ENCODE measurements at places on chromosomes 6 and 20.

- no peaks in the 10 kb centered on the region for H3K36me3 ChIP-seq
- H3K27ac ChIP-seq: no peak overlapping the region
- H3K27me3 ChIP-seq: no peaks in the 10 kb centered on the region
- DNase-seq: no peak
- H3K4me1 ChIP-seq: peaks cover 4% of the 10 kb centered on the region
- H3K4me3 ChIP-seq: no peak overlapping the region
These were observed 494.7 kb downstream of the CD83 start for GRCh38 chr6:14612016-14612980.

GRCh38 chr6:33672808-33673207, 38.7 kb downstream of the UQCC2 start:
- no peaks in the 10 kb centered on the region for H3K36me3 ChIP-seq
- H3K27me3 ChIP-seq: no peaks in the 10 kb centered on the region
- H3K4me1 ChIP-seq: no peaks in the 10 kb centered on the region

DNA sequence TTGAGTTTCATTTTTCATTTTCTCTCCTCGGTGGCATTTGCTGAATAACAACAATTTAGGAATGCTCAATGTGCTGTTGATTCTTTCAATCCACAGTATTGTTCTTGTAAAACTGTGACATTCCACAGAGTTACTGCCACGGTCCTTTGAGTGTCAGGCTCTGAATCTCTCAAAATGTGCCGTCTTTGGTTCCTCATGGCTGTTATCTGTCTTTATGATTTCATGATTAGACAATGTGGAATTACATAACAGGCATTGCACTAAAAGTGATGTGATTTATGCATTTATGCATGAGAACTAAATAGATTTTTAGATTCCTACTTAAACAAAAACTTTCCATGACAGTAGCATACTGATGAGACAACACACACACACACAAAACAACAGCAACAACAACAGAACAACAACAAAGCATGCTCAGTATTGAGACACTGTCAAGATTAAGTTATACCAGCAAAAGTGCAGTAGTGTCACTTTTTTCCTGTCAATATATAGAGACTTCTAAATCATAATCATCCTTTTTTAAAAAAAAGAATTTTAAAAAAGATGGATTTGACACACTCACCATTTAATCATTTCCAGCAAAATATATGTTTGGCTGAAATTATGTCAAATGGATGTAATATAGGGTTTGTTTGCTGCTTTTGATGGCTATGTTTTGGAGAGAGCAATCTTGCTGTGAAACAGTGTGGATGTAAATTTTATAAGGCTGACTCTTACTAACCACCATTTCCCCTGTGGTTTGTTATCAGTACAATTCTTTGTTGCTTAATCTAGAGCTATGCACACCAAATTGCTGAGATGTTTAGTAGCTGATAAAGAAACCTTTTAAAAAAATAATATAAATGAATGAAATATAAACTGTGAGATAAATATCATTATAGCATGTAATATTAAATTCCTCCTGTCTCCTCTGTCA, 88.1 kb downstream of the SNAP25 start:
- H3K4me1 ChIP-seq: no peaks in the 10 kb centered on the region
- H3K4me3 ChIP-seq: no peak overlapping the region
- H3K27me3 ChIP-seq: no peaks in the 10 kb centered on the region
- H3K36me3 ChIP-seq: no peaks in the 10 kb centered on the region

DNA sequence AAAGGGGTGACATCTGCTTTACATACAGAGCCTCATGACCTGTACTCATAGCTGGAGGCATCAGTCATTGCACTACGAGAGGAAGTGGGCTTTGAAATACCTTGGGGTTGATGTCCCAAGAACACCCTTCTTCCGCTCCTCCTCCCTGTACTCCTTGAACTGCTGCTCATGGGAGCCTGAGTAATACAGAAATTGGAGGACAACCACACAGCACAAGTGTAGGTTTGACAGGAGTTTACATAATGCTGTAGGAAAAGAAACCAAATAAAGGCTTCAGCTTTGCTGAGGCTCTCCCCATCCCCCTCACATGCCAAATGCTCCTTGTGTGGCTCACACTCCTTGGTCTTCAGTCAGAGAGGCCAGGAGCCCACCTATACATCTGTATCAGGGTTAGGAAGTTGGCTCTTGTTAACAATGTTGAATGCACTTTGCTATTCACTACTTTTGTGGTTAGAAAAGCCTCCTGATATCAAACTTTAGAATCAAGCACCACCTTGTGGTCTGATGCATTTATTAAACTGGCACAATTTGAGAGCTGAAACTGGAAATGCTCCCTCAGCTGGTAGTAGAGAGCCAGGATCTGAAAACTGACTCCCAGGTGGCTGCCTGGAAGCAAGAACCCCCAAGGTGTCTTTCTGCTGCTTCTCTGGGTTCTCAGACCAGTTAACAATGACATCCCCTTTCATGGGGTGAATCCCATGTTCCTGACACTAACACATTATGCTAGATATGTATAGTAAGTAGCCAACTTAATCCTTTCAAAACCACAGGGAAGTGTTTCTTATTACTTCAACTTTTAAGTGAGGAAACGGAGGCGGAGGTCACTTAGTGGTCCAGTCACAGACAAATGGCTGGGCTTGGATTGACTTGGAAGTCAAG, 56.2 kb upstream of the EDN1 start:
- H3K27me3 ChIP-seq: no peaks in the 10 kb centered on the region
- no peaks in the 10 kb centered on the region for H3K4me1 ChIP-seq
- no peak overlapping the region for H3K4me3 ChIP-seq
- H3K27ac ChIP-seq: no peak overlapping the region
- no peaks in the 10 kb centered on the region for H3K36me3 ChIP-seq

DNA sequence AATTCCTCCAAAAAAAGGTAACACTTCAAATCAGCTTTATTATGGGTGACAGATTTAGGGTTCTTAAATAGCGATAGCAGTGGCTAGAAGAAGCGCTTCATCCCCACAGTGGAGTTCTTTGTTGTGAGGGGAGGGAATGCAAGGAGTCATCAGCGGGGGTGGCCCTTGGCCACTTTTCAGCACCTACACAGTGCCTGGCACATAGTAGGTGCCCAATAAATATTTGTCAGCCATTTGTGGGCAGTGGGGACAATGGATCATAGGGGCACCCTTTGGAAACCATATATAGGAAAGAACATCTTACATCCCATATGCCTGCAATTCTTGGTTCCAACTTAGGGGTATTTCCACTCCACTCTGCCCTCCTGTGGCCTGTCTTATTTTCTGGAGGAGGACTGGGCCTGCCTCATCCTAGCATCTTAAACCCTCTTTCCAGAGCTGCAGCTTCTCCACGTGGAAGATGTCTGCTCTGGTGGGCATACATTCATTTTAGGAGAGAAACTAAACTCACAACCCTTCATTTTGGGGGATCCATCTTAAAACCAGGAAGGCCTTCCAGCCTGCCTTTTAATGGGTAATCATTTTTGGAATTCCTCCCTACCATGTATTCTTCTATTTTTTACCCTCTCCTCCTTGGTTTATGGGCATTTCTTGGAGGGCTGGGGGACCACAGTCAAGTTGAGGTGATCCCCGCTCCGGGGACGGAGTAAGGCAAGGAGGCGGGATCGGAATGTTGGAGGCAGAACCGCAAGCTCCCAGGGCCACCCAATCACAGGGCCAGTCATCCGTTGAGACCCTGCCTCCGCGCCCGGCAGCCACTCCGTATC, 2.6 kb upstream of the GPSM3 start:
- peaks cover 6% of the 10 kb centered on the region for H3K4me1 ChIP-seq
- no peaks in the 10 kb centered on the region for H3K27me3 ChIP-seq
- H3K27ac ChIP-seq: peak overlapping the region; percentile 63
- DNase-seq: peak; percentile 65

- H3K27me3 ChIP-seq: no peaks in the 10 kb centered on the region
- H3K4me1 ChIP-seq: peaks cover 4% of the 10 kb centered on the region
These were observed 24.7 kb upstream of the CCN6 start for GRCh38 chr6:112029045-112029822.

DNA sequence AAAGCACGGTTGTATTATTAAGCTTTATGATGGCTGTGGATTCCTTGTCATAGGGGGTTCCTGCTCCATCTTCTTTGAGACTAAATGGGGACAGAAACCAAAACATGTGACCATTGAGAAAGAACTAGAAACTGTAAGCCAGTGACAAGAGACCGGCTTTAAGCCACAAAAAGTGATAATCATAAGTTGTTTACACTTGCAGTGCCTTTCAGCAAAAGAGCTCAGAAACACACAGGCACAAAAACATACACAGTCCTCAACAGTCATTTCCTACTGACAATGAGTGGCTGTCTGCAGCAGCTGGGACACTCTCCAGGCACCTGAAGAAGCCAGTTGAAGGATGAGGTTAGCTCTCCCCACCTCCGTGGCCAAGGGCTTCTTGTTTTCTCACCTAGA, 20.0 kb upstream of the UBE2J1 start:
- H3K4me1 ChIP-seq: peaks cover 1% of the 10 kb centered on the region
- H3K36me3 ChIP-seq: no peaks in the 10 kb centered on the region
- H3K4me3 ChIP-seq: no peak overlapping the region
- H3K27me3 ChIP-seq: no peaks in the 10 kb centered on the region
- no peak overlapping the region for H3K27ac ChIP-seq

- H3K4me1 ChIP-seq: no peaks in the 10 kb centered on the region
- H3K27me3 ChIP-seq: no peaks in the 10 kb centered on the region
- H3K27ac ChIP-seq: no peak overlapping the region
- no peak for DNase-seq
- H3K36me3 ChIP-seq: no peaks in the 10 kb centered on the region
These were observed 22.6 kb downstream of the MOCS1 start for GRCh38 chr6:39911513-39912125.

- H3K4me1 ChIP-seq: peaks cover 14% of the 10 kb centered on the region
- H3K4me3 ChIP-seq: peak overlapping the region; percentile 37
- H3K27me3 ChIP-seq: no peaks in the 10 kb centered on the region
- peak overlapping the region; percentile 20 for H3K27ac ChIP-seq
These were observed 576 bp downstream of the MAPK13 start for GRCh38 chr6:36130667-36131510.

GRCh38 chr6:132122176-132122575, 171.0 kb upstream of the CCN2 start:
- H3K4me3 ChIP-seq: no peak overlapping the region
- no peak overlapping the region for H3K27ac ChIP-seq
- H3K27me3 ChIP-seq: no peaks in the 10 kb centered on the region
- no peak for DNase-seq

GRCh38 chr6:24799541-24799915, 811 bp upstream of the ARMH2 start:
- H3K27me3 ChIP-seq: no peaks in the 10 kb centered on the region
- no peak overlapping the region for H3K27ac ChIP-seq
- no peak overlapping the region for H3K4me3 ChIP-seq

DNA sequence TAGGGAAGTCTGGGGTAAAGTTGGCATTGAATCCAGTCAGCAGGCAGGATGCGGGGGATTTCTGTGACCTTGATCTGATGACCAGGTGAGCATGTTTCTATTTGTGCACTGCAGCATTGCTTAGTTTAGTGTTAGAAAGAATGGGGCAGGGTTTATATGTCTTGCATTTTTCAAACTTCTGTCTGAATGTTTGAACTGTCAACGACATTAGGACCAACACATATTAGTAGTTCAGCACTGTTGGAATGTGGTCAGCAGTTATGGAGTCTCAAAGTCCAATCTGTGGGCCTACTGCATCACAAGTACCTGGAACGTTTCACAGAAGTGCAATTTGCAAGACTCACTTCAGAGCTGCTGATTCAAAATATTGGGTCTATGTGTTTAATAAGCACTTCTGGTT, 276.6 kb upstream of the BMP2 start:
- H3K27me3 ChIP-seq: no peaks in the 10 kb centered on the region
- no peaks in the 10 kb centered on the region for H3K4me1 ChIP-seq
- no peak for DNase-seq
- no peaks in the 10 kb centered on the region for H3K36me3 ChIP-seq
- no peak overlapping the region for H3K27ac ChIP-seq

GRCh38 chr6:45689926-45690615, 312.3 kb upstream of the SUPT3H start:
- DNase-seq: no peak
- no peak overlapping the region for H3K27ac ChIP-seq
- H3K36me3 ChIP-seq: no peaks in the 10 kb centered on the region

DNA sequence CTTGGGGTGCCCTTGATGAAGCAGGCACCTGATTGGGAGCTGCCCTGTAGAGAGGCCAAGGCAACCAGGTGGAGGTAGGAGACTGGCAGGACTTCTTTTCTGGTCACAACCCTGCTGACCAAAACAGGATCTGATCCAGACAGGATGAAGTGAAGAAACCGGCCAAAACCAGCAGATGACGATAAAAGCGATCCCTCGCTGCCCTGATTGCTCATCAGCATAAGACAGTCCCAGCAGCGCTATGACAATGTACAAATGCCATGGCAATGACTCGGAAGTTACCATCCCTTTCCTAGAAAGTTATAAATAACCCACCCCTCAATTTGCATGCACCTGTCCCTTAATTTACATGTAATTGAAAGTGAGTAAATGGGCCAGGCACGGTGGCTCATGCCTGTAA, 88.4 kb upstream of the PDE10A start:
- no peak overlapping the region for H3K4me3 ChIP-seq
- H3K36me3 ChIP-seq: no peaks in the 10 kb centered on the region
- no peak for DNase-seq
- no peak overlapping the region for H3K27ac ChIP-seq
- no peaks in the 10 kb centered on the region for H3K27me3 ChIP-seq

GRCh38 chr6:62570372-62570771, 284.3 kb upstream of the KHDRBS2 start:
- H3K4me3 ChIP-seq: no peak overlapping the region
- H3K36me3 ChIP-seq: no peaks in the 10 kb centered on the region
- no peak overlapping the region for H3K27ac ChIP-seq
- no peaks in the 10 kb centered on the region for H3K27me3 ChIP-seq
- no peaks in the 10 kb centered on the region for H3K4me1 ChIP-seq
- DNase-seq: no peak

- no peaks in the 10 kb centered on the region for H3K36me3 ChIP-seq
- H3K4me3 ChIP-seq: no peak overlapping the region
- H3K27me3 ChIP-seq: no peaks in the 10 kb centered on the region
- no peaks in the 10 kb centered on the region for H3K4me1 ChIP-seq
These were observed 19.4 kb upstream of the MEI4 start for GRCh38 chr6:77633471-77633870.

GRCh38 chr20:18657575-18657974, 69.7 kb downstream of the DTD1 start:
- H3K4me1 ChIP-seq: peaks cover 4% of the 10 kb centered on the region
- no peak for DNase-seq
- no peak overlapping the region for H3K27ac ChIP-seq
- H3K36me3 ChIP-seq: no peaks in the 10 kb centered on the region
- no peaks in the 10 kb centered on the region for H3K27me3 ChIP-seq

Data from ovary (tissue), 10 donors.